Adrenal gland (tissue), 19 donors: ENCODE measurements at places on chromosomes 7 and 10. TPM values are rescaled to one million over a fixed set of nuclear protein-coding genes. Genes with fewer than 3 reads are reported as not detected.

TMEM130 gene
- 1.3 TPM for total RNA-seq

LIPJ gene
- total RNA-seq: not detected

MTG1 gene
- 38.9 TPM for total RNA-seq

FERD3L gene
- not detected for total RNA-seq

FEZF1 gene
- not detected for total RNA-seq

CDHR3 gene
- total RNA-seq: 2.7 TPM

LRRC17 gene
- total RNA-seq: 3.9 TPM

CCDC136 gene
- total RNA-seq: 4.8 TPM

PTEN gene
- total RNA-seq: 92.5 TPM

DNA sequence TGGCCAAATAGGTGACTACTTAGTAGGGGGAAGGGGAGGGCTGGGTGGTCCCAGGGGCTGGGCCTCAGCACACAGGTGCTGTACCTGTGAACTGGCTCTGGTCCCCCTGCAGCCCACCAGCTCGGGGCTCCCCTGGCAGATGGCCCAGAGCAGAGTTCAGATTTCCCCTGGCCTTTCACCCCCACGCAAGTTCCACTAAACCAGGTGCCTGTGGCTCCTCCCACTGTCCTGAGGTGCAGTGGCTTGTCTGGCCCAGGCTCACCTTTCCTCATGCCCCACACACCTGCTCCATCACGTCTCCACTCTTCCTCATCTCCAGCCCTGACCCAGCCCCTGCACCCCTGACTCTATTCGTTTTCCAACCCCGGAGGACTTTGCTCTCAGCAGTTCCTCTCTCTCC, 47.3 kb upstream of the OPALIN start:
- no peaks in the 10 kb centered on the region for H3K4me1 ChIP-seq
- peaks cover 23% of the 10 kb centered on the region for H3K27me3 ChIP-seq
- H3K27ac ChIP-seq: no peak overlapping the region
- DNase-seq: no peak

GRCh38 chr10:91023700-91024398, 103.0 kb upstream of the ANKRD1 start:
- DNase-seq: no peak
- peaks cover 18% of the 10 kb centered on the region for H3K4me1 ChIP-seq
- no peaks in the 10 kb centered on the region for H3K27me3 ChIP-seq
- H3K27ac ChIP-seq: no peak overlapping the region
- H3K4me3 ChIP-seq: no peak overlapping the region

- no peak overlapping the region for H3K27ac ChIP-seq
- DNase-seq: no peak
- no peak overlapping the region for H3K4me3 ChIP-seq
- no peaks in the 10 kb centered on the region for H3K36me3 ChIP-seq
- peaks cover 6% of the 10 kb centered on the region for H3K4me1 ChIP-seq
- H3K27me3 ChIP-seq: no peaks in the 10 kb centered on the region
These were observed 52.4 kb upstream of the GNAI1 start for GRCh38 chr7:80082213-80082612.

- no peaks in the 10 kb centered on the region for H3K36me3 ChIP-seq
- no peak for DNase-seq
- H3K27ac ChIP-seq: no peak overlapping the region
- H3K27me3 ChIP-seq: no peaks in the 10 kb centered on the region
- H3K4me3 ChIP-seq: no peak overlapping the region
These were observed 53.7 kb upstream of the ZNF273 start for GRCh38 chr7:64849250-64849923.

GRCh38 chr7:41887416-41887815, 184.5 kb upstream of the INHBA start:
- DNase-seq: no peak
- H3K27me3 ChIP-seq: no peaks in the 10 kb centered on the region
- H3K27ac ChIP-seq: no peak overlapping the region
- peaks cover 12% of the 10 kb centered on the region for H3K4me1 ChIP-seq

DNA sequence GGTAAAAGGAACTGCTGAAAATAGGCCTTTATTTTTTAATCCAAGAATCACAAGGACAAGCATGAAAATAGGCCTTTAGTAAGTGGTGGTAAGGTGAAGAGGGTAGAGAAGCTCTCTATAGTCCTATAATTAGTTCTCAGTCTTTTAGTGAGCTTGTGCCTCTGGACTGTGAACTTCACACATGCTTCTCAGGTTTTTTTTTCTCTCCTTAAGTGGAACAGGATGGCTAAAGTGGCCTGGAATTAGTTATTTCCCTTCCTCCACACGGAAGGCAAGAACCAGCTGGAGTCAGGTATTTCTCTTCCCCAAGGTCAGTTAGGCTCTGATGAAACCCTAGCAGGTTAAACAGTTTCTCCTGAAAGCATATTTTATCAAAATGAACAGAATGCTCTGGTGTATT, 203.0 kb upstream of the MINDY3 start:
- no peak overlapping the region for H3K27ac ChIP-seq
- DNase-seq: no peak
- no peak overlapping the region for H3K4me3 ChIP-seq

DNA sequence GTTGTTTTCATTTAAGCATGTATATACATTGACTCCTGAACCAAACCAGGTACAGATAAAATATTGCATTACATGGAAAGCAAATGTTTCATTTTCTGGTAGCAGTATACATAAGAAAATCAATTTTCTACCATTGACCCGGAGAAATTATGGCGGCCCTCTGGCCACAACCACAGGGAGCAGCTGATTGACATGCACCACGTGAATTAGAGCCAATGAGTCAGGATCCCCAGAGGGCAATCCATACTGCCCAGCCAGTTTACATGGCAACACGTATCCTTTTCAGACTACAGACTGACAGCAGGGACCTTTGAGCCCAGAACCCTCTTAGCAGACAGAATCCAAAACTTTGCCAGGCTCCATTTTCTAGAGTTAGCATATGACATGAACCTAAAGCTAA, 272.2 kb upstream of the NEBL start:
- H3K27me3 ChIP-seq: peaks cover 2% of the 10 kb centered on the region
- no peaks in the 10 kb centered on the region for H3K4me1 ChIP-seq
- no peak for DNase-seq

- H3K4me1 ChIP-seq: no peaks in the 10 kb centered on the region
- H3K36me3 ChIP-seq: no peaks in the 10 kb centered on the region
- no peak overlapping the region for H3K4me3 ChIP-seq
- no peak overlapping the region for H3K27ac ChIP-seq
These were observed 1.9 kb upstream of the MYH16 start for GRCh38 chr7:99270702-99271101.

DNA sequence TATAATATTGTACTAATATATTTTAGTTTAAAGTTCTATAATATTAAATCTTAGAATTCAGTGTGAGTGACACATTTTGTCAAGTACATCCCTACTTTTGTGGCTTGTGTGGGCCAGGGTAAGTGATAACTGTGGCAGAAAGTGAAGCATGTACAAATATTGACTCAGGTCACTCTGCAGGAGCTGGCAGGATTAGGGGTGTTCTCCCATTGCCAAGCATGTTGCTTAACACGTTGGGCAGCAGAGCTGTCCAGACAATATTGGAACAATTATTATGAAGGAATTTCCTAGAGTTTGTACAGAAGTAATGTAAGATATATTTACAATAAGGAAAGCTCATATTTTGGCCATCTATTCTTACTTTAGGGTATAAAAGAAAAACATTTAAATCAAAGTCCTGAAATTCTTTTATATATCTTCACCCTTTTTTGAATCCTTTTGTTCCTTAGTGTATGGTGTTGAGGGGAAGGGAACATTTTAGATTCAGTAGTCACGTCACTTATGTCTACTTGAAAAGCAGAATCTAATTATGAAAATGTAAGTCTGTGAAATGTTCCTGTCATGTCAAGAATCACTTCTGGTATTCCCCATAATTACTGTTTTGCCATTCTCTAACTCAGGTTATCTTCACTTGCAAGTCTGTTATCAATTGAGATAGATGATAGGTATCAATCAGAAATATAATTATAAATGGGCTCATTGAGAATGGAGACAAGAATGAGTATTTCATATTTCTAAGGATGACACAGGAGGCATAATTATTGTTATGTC, 4.0 kb downstream of the HDAC9 start:
- H3K27ac ChIP-seq: no peak overlapping the region
- H3K4me1 ChIP-seq: no peaks in the 10 kb centered on the region
- H3K4me3 ChIP-seq: no peak overlapping the region
- no peaks in the 10 kb centered on the region for H3K36me3 ChIP-seq
- DNase-seq: no peak
- no peaks in the 10 kb centered on the region for H3K27me3 ChIP-seq

- peaks cover 18% of the 10 kb centered on the region for H3K4me1 ChIP-seq
- no peaks in the 10 kb centered on the region for H3K36me3 ChIP-seq
- no peak overlapping the region for H3K4me3 ChIP-seq
- DNase-seq: no peak
- H3K27me3 ChIP-seq: no peaks in the 10 kb centered on the region
These were observed 14.7 kb downstream of the SH3PXD2A start for GRCh38 chr10:103840740-103841070.

- no peak overlapping the region for H3K4me3 ChIP-seq
- no peak for DNase-seq
- H3K36me3 ChIP-seq: no peaks in the 10 kb centered on the region
- H3K27ac ChIP-seq: no peak overlapping the region
- H3K4me1 ChIP-seq: no peaks in the 10 kb centered on the region
These were observed 30.1 kb upstream of the DNAAF5 start for GRCh38 chr7:696426-696811.

- H3K4me1 ChIP-seq: no peaks in the 10 kb centered on the region
- DNase-seq: no peak
- no peak overlapping the region for H3K27ac ChIP-seq
- no peaks in the 10 kb centered on the region for H3K27me3 ChIP-seq
- H3K4me3 ChIP-seq: no peak overlapping the region
These were observed 191.5 kb downstream of the OTUD1 start for GRCh38 chr10:23630376-23630775.

DNA sequence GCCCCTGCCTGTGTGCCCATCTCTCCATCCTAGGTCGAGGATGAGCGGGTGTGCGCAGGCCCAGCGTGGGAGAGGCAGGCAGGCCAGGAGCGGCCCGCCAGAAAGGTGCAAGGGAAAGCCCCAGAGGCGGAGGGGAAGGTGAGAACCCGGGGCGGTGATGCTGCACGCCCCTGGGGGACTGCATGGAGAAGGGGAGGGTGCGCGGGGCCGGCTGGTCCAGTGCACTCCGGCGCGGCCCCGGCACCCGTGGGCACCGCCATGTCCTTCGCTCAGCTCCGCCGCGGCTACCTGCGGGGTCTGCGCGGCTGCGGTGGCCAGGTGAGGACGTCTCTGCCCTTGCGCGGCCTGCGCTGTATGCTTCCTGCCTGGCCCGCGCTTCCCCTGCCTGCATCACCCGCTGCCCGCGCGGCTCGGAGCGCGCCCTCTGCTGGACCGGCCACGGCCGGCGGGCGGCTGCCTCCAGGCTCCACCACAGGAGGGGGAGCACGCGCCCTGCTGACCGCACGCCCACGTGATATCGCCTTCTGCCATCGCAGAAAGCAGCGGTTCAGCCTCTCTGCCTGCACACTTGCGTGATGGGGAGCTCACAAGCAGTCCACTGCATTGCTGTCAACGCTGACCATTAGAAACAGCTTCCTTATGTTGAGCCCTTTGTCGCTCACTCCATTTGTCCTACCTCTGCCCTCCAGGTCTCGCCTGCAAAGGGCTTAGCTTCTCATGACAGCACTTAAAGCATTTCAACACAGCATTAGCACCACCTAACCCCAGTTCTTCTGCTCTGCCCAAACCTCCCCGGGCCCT, 73.9 kb downstream of the CXCL12 start:
- DNase-seq: peak; percentile 89
- H3K27ac ChIP-seq: no peak overlapping the region
- H3K4me1 ChIP-seq: no peaks in the 10 kb centered on the region
- no peaks in the 10 kb centered on the region for H3K36me3 ChIP-seq
- peaks cover 4% of the 10 kb centered on the region for H3K27me3 ChIP-seq

GRCh38 chr10:11165591-11166543, 148.2 kb downstream of the CELF2 start:
- no peaks in the 10 kb centered on the region for H3K36me3 ChIP-seq
- H3K4me1 ChIP-seq: no peaks in the 10 kb centered on the region
- H3K27ac ChIP-seq: peak overlapping the region; percentile 45
- peaks cover 7% of the 10 kb centered on the region for H3K27me3 ChIP-seq

GRCh38 chr10:110764793-110765512, 106.8 kb upstream of the PDCD4 start:
- no peaks in the 10 kb centered on the region for H3K27me3 ChIP-seq
- H3K27ac ChIP-seq: no peak overlapping the region
- DNase-seq: no peak
- no peaks in the 10 kb centered on the region for H3K36me3 ChIP-seq
- H3K4me3 ChIP-seq: no peak overlapping the region

DNA sequence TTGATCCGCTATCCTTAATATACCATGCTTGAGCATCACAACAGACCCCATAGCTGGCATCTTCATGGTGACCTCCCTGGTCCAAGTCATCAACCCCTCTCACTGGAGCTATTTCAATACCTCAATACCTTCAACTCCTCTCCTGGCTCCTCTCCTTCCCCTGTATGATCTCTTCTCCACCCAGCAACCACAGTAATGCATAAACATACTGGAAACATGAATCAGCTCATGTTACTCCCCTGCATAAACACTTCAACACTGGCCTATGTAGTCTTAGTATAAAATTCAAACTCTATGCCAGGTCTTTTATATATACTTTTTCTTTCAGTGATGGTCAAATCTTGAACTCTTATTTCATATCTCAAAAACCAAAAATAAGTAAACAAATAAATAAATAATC, 31.8 kb upstream of the TMEM273 start:
- H3K4me3 ChIP-seq: no peak overlapping the region
- no peaks in the 10 kb centered on the region for H3K27me3 ChIP-seq
- H3K27ac ChIP-seq: no peak overlapping the region
- no peaks in the 10 kb centered on the region for H3K4me1 ChIP-seq
- no peak for DNase-seq

DNA sequence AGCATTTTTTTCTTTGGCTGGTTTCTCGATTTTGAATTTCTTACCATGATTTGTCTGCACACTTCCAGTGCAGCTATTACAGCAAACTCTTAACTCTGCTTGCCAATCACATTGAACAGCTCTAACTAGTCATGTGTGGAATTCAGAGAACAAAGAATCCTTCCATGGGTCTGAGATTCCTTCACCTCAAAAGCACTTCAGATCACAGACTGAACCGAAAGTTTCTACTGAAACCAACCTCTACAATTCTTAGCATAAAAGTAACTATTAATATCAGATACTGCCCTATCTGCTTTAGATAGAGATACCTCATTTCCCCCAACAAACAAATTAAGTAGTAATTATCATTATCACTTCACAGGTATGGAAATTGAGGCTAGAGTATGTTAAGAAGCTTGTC, 56.5 kb upstream of the SP4 start:
- no peak for DNase-seq
- H3K27ac ChIP-seq: no peak overlapping the region
- H3K27me3 ChIP-seq: no peaks in the 10 kb centered on the region

- H3K4me3 ChIP-seq: no peak overlapping the region
- no peak overlapping the region for H3K27ac ChIP-seq
- no peak for DNase-seq
- H3K27me3 ChIP-seq: no peaks in the 10 kb centered on the region
- no peaks in the 10 kb centered on the region for H3K36me3 ChIP-seq
- no peaks in the 10 kb centered on the region for H3K4me1 ChIP-seq
These were observed 74.0 kb downstream of the WNT2 start for GRCh38 chr7:117248829-117249228.
